Fibroblast of skin of right biceps (primary cell): ENCODE measurements at places on chromosomes 12 and 14.
A peak's percentile ranks its signal among the peaks of the same experiment; 100 is the strongest.

DNA sequence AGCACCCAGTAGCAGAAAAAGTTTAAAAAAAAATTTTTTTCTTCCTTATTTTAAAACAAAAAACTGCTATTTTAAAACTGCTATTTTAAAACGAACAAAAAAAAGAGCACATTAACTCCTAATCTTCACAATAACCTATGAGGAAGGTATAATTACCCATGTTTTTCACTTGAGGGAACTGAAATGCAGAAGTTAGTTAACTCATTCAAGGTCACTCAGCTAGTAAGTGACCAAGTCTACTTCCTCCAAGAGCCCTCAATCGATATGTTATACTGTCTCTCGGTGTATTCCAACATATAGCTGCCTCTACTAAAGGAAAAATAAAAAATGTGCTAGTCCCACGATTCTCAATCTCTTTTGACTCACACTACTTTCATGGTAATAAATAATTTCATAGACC, 7.8 kb downstream of the RPAP3 start:
- DNase-seq, result no peak

GRCh38 chr14:22391908-22392565, 197.0 kb downstream of the DAD1 start:
- DNase-seq, result peak; percentile 72

DNA sequence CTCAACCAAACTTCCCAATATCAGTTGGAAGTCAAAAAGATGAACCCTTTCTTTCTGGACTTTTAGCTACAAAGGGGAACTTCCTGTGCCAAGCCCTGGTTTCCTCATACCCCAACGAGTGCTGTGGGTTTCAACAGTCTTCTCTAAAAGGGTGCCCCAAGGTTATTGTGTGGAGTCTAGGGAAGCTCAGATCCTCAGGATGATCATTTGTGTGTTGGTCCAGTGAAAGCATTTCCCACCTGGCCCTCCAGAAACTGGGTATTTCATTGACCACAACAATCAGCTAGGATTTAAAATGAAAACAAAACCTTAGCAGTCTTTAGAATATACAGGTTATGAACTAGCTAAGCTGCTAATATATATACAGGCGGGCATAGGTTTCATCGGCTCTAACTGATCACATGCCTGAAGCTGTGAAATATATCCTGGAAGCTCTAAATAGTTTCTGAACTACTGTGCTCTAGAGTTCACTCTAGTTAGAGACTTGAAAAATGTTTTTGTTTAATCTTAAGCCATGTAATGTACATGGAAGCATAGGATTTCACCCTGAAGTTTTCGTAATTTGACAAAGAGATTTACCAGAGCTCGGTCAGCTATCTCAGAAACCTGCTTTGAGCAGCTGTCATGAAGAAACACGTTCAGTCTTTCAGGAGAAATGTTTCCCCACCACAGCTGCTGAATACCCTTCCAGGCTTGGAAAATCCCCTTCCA, 29.6 kb downstream of the P2RX4 start:
- no peak for DNase-seq

- no peak for DNase-seq
Measured at GRCh38 chr12:92432724-92433441, 269.9 kb upstream of the PLEKHG7 start.

DNA sequence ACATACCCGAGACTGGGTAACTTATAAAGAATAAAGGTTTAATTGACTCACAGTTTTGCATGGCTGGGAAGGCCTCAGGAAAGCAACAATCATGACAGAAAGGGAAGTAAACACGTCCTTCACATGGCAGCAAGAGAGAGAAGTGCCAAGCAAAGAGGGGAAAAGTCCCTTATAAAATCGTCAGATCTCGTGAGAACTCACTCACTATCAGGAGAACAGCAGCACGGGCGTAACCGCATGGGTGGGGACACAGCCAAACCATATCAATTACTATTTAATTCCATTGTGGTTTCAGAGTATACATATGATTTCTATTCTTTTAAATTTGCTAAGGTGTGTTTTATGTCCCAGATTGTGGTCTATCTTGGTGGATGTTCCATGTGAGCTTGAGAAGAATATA, 117.9 kb downstream of the SCAF11 start:
- no peak for DNase-seq

DNA sequence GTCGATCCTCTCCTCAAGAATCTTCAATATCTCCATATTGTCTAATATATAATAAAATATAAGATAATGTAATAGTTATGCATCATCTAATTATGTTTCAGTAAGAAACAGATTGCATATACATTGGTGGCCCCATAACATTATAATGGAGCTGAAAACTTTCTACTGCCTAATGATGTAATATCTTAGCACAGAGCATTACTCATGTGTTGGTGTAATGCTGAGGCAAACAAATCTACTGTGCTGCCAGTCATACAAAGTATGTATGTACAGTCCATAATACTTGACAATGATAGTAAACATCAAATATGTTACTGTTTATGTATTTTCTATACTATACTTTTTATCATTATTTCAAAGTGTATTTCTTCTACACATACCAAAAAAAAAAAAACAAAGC, 128.7 kb downstream of the CPNE8 start:
- no peak for DNase-seq

DNA sequence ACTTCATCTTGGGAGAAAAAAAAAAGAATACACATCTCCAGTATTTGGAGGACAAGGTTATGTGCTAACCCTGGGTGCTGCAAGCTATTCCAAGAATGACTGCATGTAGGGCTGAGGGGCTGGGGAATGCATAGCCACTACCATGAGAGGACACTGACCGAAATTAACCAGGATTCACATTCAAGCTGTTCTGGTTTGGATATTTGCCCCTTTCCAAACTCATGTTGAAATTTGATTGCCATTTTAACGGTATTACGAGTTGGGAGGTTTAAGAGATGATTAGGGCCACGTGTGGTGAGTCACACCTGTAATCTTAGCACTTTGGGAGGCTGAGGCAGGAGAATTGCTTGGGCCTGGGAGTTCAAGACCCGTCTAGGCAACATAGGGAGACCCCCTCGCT, 18.5 kb upstream of the MARK3 start:
- no peak for DNase-seq

DNA sequence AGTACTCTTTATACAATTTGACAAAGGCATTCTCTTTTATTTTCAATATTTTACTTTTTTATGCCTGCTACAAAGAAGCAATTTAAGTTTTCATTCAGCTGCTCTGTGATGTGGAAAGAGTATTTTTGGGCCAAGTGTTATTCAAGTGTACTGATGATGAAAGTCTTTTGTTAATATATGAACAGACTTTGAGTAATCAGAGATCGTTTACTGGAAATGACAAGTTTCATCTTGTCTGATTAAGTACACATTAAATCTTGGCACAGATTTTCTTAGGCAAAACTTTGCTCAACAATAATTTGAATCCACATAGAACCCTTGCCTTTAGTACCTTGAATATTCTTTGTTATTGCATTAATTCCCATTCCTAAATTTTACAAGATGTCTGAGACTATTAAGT, 13.3 kb upstream of the PZP start:
- DNase-seq, result no peak

GRCh38 chr12:1993871-1994371, 10.3 kb downstream of the DCP1B start:
- DNase-seq, result peak; percentile 71

- no peak for DNase-seq
Measured at GRCh38 chr12:8519171-8519570, 5.9 kb downstream of the CLEC4D start.

DNA sequence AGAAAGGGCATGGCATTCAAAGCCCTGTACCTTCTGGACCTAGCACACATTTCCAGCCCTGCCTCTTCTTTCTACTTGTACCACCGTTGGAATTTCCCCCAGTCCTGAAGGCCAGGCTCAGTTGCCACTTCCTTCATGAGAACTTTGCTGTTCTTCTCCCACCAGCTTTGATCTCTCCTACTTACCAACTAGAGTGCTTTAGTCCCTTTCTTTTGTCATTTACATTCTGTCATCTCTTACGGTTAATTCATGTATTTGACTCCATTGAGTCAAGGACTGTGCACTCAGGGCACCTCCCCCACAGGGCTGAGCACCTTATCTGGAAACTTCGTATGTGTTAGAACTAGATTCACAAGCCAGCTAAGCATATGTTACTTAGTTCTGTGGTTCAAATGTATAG, 26.3 kb downstream of the BICDL1 start:
- no peak for DNase-seq

- no peak for DNase-seq
Measured at GRCh38 chr14:21702316-21702715, 28.7 kb upstream of the OR4E1 start.

GRCh38 chr14:44616204-44616603, 109.1 kb upstream of the FSCB start:
- no peak for DNase-seq

DNA sequence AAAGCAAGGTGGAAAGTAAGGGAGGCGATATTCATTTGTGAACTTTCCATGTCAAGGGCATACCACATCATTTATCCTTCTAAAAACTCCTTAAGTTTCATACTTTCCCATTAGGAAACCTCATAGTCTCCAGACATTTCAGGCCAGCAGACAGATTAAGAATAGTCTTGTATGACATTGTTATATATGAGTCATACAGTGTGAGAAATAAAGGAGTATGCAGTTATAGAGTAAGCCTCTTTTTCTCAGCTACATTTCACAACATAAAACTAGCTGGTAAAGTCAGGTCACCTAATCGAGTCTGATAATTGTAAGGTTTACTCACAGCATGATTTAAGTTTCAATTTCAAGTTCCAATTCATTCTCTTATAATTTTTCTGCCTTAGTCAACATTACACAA, 164.3 kb downstream of the GRIP1 start:
- DNase-seq, result peak; percentile 83
